ENCODE measurements at places on chromosomes 2 and 18.

GRCh38 chr2:206615417-206616089, 26.7 kb upstream of the FAM237A start:
- DNase-seq = no peak

DNA sequence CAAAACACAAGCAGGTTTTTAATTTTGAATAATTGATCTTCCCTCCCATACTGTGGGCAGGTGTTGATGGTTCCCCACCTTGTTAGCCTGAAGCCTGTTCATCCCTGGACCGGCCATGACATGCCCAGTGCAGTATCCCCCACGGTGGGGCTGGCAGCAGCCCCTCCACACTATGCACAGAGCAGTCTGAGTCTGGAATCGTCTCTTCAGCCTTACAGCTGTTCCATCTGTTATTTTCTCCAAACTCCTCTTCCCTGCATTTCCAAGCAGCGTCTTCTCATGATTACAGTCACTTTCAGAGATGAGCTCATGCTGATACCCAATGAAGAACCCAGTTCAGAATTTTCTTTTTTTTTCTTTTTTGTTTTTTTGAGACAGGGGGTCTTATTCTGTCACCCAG, 68.2 kb downstream of the ADI1 start:
- no peak for DNase-seq

- DNase-seq = peak; percentile 75
Observed at GRCh38 chr18:623761-624620, 27.2 kb downstream of the CLUL1 start.

- no peak for DNase-seq
Observed at GRCh38 chr18:50614838-50615237, 55.0 kb downstream of the MAPK4 start.

DNA sequence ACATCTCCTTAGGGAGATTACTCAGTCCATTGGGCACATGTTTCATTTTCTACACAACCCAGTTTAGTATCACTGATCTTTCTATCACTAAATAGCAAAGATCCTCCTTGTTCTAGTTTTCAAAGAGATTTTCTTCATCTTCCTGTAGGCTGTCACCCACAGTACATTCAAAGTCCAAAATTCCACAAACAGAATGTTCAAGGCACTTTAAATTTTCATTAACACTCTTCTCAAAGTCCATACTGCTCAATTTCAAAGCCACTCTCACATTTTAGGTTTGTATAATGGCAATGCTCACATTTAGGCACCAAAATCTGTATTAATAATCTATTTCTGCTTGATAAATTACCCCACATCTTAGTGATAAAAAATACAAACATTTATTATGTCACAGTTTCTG, 152.8 kb downstream of the FSIP2 start:
- DNase-seq = no peak

DNA sequence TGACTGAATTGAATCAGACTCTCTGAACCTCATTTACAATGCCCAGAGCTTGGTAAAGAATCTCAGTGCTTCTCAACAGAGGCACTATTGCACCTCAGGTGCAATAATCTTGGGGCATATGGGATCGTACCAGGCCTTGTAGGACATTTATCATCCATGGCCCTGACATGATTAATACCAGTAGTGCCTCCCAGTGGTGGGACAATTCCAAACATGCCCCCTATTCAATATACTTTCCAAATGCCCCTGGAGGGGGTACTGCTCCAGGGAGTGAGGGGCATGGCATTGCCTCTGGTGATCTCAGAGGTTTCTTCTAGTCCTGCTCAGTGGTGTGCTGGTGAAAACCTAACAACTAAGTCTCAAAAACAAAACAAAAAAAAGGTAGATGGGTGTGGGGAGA, 174.9 kb upstream of the SMAD2 start:
- DNase-seq = no peak

- DNase-seq = peak; percentile 64
Observed at GRCh38 chr18:3451989-3452749, 2.2 kb downstream of the TGIF1 start.

- no peak for DNase-seq
Observed at GRCh38 chr2:88603146-88603545, 24.1 kb downstream of the EIF2AK3 start.

DNA sequence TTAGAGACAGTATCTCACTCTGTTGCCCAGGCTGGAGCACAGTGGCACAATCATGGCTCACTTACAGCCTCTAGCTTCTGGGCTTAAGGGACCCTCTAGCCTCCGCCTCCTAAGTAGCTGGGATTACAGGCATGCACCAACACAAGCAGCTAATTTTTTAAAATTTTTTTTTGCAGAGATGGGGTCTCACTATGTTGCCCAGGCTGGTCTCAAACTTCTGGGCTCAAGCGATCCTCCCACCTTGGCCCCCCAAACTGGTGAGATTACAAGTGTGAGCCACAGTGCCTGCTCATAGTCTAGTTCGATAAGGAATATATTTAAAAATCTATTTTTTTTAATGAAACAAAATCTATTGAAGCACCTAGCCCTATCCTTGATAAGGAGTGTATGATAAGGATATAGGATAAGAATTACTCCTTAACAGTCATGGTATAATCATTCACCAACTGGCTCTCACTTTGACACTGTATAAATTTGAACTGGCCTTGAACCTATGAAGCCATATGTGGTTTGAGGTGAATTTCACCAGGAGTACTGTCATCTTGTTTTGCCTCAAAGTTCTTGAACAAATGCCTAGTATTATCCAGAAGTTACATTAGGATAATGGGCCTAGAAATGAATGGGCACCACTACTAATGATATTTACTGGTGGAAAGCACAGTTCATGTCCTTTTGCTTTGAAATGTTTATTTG, 71.1 kb downstream of the EXOC6B start:
- DNase-seq = no peak

DNA sequence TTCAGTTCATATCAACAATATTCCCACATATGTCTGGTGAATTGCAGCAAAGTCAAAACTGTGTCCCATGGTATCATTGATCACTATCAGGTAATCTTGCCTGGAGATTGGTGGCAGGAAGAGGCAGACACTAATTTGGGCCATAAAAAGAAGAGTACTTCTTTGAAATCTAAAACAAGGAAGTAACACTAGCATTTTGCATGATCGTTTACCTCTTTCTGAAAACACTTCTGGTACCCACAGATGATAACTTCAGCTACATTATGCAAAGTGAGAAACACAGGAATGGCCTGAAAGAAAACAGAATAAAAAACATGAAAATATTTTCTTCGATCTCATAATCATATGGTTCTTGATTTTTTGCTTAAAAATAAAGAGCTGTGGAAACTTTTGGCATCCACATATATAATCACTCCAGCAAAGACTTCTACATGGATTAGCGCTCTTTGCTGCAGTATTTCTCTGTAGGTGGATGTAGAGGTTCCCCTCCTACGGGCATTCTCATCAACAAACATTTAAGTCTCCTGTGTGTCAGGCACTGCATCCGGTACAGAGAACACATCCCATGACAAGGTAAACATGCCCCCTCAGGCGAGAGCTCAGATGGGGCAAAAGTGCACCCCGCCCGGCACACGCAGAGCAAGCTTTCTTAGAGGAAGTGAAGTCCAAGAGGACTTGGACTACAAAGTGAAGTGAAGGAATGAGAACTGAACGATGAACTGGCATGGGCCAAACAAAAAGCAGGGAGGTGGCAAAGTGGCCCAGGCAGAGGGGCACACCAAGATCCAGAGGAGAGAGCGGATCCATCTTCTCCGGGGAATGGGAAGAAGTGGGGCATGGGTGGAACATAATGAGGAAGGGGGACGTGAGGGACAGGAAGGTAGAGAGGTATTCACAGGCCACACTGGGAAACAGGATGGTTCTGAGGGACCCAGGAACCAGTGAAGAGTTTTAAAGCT, 68.0 kb upstream of the RIOK3 start:
- DNase-seq = no peak

DNA sequence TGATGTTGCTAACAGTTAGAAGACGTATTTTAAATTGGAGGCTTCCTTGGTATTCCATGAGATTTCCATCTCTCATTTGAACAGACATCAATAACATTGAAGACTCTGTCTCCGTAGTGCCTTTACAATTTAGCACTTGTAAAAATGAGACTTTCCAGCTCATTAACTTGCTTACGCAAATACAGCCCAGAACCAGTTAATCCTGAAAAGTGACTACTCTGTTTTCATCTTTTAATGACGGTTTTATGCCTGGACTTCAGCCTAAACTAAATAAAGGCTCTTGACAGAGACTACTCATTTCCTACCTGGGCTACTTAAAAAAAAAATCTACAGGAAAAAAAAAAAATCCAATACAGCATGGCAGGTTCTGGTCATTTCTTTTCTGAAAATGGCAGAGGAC, 148.6 kb downstream of the LRATD1 start:
- no peak for DNase-seq

DNA sequence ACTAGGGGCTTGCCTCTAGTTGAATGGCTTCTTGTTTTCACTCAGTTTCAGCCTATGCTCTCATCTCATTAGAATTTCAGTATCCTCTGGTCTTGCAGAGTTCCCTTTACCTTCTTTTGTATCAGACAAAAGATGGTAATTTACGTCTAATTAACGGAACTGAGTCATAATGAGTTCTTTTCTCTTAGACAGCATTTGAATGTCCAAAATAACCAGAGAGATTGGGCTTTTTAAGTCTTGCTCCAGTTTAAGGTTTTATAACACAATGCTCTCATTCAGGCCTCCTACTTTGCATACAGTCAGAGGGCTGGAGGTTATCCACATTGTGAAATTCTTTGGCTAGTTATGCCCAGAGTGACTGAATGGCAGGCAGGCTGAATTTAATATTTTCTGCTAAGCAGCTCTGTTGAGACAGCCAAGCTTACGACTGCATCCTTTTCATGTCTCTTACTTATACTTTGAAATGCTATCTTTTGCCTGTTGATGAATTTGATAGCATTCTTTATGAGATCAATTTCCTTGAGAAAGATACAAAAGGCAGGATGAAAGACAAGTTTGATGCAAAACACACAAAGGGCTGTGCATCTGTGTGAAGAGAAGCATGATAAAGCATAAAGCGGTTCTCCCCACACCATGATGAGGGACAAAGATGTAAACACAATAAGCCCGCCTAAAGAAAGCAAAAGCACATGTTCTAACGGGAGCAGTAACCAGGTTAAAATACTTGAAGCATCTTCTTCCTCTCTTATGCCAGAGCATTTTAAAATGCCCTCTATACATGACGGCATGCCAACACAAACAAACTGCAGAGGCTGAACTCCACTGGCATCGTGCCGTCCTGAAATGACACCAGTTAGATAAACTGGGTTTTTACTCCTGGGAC, 90.0 kb downstream of the CDH2 start:
- no peak for DNase-seq

- no peak for DNase-seq
Observed at GRCh38 chr2:205746420-205746785, 64.1 kb downstream of the NRP2 start.

DNA sequence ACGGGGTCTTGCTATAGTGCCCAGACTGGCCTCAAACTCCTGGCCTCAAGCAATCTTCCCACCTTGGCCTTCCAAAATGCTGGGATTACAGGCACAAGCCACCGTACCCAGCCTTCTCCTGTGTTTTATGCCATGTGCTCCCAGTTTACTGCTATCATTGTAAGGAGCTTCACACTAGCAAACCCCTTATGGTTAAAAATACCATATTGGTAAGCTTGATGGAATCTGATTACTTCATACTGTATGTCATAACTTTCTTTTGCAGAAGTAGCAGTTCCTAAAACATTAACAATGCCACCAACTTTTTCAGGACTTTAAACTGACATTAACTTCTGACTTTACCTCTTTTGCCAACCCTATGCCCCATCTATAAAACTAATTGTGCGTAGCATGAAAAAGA, 36.2 kb downstream of the HAT1 start:
- DNase-seq = peak; percentile 44

DNA sequence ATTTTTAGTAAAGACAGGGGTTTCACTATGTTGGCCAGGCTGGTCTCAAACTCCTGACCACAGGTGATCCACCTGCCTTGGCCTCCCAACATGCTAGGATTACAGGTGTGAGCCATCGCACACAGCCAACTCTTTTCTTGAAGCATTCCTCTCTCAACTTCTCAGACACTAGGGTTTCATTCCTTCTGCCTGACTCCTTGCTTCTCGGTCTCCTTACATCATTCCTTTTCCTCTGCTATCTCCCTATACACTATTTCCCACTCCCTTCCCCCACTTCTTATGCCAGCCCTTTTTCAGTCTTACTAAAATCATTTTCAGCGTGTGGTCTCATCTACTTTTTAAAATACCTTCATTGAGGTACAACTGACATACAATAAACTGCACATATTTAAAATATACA, 6.1 kb downstream of the SOS1 start:
- DNase-seq = no peak

GRCh38 chr2:9757501-9758264, 85.6 kb upstream of the TAF1B start:
- no peak for DNase-seq

GRCh38 chr2:7634409-7634808, 717.2 kb downstream of the RNF144A start:
- DNase-seq = no peak

DNA sequence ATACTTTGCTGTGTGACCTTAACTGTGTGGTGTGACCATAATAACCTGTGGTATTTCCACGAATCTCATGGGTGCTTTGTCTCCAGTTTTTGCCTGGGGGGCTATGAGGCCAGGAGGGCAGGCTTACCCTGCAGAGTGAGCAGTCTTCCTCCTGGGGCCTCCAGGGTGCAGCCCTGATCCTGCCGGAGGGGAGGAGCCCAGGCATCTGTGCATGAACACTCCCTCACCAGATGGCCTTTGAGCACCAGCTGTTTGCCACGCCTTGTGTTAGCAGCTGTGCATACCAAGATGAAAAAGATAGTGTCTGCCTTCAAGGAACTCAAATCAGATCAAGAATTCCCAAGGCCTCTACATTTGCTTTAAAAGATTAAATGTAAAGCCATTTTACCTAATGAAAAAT, 75.0 kb upstream of the RBM44 start:
- no peak for DNase-seq

DNA sequence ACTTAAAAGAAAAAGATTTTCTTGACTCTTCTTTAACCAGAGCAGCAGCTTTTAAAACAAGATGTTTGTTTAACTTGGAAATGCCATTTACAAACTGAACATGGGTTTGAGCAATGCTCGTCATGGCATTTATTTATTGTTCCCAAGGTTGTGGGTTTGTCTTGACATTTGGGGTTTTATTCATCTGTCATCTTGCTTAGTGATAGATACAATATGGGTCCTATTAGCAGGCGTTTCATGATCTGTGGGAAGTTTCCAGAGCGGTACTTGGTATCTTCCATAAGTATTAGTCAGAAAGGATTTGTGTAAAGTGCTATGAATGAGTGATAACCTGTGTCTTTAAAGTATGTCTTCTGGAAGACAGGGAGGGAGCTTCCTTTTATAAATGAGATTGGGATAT, 29.9 kb upstream of the MGAT5 start:
- no peak for DNase-seq

DNA sequence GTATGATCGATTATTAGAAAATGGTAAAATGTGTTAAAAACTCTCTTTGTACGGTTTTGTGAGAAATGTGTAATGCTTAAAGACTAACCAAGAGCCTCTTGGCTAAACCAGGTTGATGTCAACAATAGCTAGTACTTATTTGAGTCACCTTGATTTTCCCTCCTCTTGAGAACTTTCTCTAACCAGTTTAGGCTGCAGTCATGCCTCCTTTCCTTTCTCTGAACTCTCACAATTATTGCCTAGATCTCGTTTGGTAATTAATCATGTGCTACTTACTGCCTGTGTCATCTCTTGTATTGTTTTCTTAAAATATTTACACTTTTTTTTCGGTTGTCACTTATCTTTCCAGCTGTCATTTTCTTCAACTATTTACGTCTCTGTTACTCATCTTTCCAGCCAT, 1.1 kb upstream of the EPC2 start:
- DNase-seq = peak; percentile 11
